ENCODE measurements at places on chromosomes 2 and 18. TPM values are rescaled to one million over a fixed set of nuclear protein-coding genes. Genes with fewer than 3 reads are reported as not detected.

- peak; percentile 32 for DNase-seq
Observed at GRCh38 chr18:59837586-59837985, 62.2 kb upstream of the PMAIP1 start.

The WDR35 gene
- total RNA-seq = 17.6 TPM

DNA sequence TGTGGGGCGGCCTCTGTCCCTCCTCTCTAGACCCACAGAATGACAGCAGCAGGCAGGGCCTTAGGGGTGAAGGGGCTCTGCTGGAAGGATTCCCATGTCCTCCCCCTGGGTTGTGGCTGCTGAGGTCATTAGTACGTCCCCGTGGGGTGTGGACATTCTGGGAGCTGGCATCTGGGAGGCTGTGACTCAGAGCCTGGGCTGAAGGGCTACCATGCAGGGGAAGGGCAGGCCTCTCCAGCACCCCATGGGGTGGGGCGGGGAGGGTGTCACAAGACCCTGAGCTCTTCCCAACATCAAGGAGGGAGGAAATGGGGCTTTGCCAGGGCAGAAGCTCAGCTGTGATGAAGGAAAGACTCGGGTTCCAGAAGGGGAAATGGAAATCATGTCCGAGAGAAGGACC, 105.8 kb upstream of the SMAD2 start:
- DNase-seq = no peak

GRCh38 chr2:198045227-198045626, 240.8 kb downstream of the PLCL1 start:
- no peak for DNase-seq

The TMEM37 gene
- not detected for total RNA-seq

DNA sequence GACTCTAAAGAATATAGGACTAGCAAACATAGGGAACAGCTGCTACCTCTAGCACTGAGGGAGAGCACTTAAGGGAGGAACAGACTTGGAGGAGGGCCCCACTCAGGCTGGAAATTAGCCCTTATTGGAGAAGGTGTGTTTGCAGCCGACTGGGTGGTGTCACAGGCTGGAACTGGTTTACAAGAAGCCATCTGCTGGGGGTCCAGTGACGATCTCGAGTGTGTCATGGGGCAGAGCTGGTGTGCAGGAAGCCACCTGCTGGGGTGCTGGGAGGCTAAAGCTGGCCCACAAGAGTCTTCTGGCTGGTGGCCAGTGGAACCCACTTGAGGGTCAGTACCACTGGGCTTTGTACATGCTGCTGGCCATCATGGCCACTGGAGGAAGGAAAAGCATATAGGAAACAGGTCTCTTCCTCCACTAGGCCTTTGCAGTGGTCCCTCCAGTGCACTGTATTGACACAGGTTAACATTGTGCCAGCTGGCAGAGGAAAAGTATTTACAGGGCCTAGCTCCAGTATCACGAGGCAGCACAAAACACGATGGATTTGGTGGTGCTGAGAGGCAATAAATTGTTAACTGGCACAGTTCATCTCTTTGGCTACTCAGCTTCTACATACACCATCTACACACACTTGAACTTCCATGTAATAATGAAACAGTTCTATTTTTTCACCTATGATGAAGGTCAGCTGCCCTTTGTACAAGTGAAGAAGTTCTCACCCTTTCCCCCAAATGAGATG, 43.6 kb downstream of the MAP3K20 start:
- no peak for DNase-seq

DNA sequence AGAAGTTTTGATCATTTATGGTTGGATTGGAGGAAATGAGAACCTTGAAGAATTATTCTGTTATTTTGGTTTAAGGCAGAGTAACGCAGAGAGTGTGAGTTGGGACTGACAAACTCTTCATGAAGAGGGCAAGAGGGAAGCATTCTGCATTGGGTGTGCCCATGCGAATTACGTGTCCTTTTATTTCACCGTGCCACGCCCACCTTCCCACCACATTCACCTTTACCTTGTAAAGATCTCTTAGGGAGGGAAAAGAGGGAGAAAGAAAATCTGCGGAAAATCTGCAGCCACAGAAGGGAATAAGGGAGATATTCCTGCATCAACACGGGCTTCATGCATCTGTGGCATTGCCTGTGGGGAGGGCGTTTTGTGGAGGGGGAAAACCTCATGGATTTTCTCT, 31.8 kb downstream of the SLC9A4 start:
- no peak for DNase-seq

- DNase-seq = no peak
Observed at GRCh38 chr2:43054367-43054766, 172.0 kb downstream of the ZFP36L2 start.

DNA sequence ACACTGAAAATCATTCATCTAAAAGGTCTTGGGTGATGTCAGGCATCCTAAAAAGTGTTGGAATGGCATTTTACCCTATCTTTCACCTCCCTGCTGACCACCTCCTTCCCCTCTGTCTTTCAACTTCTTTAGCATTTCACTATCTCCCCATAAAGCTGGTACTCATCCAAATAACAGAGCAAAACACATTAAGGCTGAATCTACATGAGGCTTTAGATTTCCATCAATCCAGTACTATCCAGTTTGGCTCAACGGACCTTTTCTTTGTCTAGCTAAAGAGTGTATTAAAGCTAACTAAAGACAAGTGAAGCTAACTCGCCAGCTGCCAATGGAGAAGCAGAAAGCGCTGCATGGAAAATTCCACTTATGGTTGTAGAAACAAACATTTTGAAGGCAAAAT, 122.5 kb upstream of the NCKAP5 start:
- peak; percentile 10 for DNase-seq

All from umbilical cord (tissue), 2 donors.